IMR-90 (cell line): ENCODE measurements at places on chromosomes 6 and 20. TPM values are rescaled to one million over a fixed set of nuclear protein-coding genes. Genes with fewer than 3 reads are reported as not detected.

RIPOR2 gene
- total RNA-seq, result 0.83 and 1.1 TPM in 2 replicates

ZBTB46 gene
- total RNA-seq, result 14.9 and 15.3 TPM in 2 replicates

DEF6 gene
- 1.9 and 2.5 TPM in 2 replicates for total RNA-seq

EPHA7 gene
- total RNA-seq, result not detected in 2 replicates

SNX3 gene
- 105 and 171 TPM in 2 replicates for total RNA-seq

PPIL6 gene
- 0.18 and 1.4 TPM in 2 replicates for total RNA-seq

SIRPA gene
- total RNA-seq, result 9.7 and 9.9 TPM in 2 replicates

SLC32A1 gene
- not detected in 2 replicates for total RNA-seq

PSORS1C1 gene
- total RNA-seq, result 0.28 and 0.36 TPM in 2 replicates

SLC22A7 gene
- total RNA-seq, result not detected in 2 replicates

MCM8 gene
- total RNA-seq, result 11.5 and 13.9 TPM in 2 replicates
